ENCODE measurements at places on chromosomes 13 and 19. TPM values are rescaled to one million over a fixed set of nuclear protein-coding genes. Genes with fewer than 3 reads are reported as not detected.

Gene TMEM238
- total RNA-seq, result 40.4 TPM

Gene CEACAM19
- 8.0 TPM for total RNA-seq

DNA sequence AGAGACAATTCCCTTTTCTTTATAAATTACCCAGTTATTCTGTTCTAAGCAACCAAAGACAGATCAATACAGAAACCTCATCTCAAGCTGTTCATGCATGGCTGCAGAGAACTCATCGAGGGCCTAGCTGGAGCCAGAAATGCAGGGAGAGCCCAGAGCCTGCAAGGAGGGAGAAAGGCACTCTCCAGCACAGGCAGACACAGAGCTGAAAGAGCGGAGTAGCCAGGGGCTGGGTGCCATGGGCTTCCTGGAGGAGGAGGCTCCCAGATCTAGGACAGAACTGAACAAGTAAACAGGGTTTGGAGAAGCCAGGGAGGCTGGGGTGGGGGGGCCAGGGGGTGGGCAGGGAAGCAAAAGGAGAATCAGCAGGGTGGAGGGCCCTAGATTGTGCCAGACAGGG, 144.2 kb upstream of the ZNF507 start:
- H3K4me3 ChIP-seq, result no peak overlapping the region
- no peaks in the 10 kb centered on the region for H3K36me3 ChIP-seq
- H3K4me1 ChIP-seq, result no peaks in the 10 kb centered on the region
- no peak overlapping the region for H3K27ac ChIP-seq
- no peak for DNase-seq

GRCh38 chr13:20566468-20566897, 474 bp upstream of the IFT88 start:
- peak overlapping the region; percentile 83 for H3K27ac ChIP-seq
- peak overlapping the region; percentile 66 for H3K4me3 ChIP-seq
- H3K4me1 ChIP-seq, result peaks cover 12% of the 10 kb centered on the region
- H3K27me3 ChIP-seq, result no peaks in the 10 kb centered on the region

DNA sequence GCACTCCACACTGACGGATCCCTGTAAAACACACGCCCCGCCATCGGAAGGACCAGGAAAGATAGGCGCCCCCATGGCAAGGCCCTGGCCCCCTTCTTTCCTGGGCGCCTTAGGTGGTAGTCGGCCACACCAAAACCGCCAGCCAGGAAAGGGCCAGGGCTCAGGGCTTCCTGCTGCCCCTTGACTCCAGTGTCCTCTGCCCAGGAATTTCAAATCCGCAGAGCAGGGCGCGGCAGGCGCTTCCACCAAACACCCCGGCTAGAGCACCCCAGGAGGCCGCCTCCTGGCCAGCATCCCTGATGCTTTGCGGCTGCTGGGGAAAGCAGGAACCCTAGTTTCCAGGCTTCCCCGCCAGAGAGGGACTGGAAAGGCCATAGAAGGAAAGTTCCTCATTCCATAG, 57.5 kb downstream of the ZNF726 start:
- DNase-seq, result no peak
- H3K27me3 ChIP-seq, result peaks cover 6% of the 10 kb centered on the region
- H3K27ac ChIP-seq, result no peak overlapping the region
- no peaks in the 10 kb centered on the region for H3K36me3 ChIP-seq
- H3K4me3 ChIP-seq, result no peak overlapping the region

DNA sequence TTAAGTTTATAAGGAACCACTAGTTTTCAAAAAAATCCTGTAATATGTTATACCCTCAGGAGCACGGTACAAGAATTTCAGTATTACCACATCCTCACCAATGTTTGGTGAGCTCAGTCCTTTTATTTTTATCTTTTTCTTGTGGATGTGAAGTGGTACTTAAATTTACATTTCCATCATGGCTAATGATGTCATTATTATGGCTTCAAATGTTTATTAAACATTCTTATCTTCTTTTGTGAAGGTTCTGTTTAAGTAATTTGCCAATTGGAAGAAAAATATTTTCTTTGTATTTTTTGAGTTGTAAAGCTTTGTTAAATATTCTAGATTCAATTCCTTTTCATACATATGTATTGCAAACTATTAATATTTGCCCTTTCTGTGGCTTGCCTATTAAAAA, 291.0 kb downstream of the ENOX1 start:
- no peaks in the 10 kb centered on the region for H3K36me3 ChIP-seq
- no peaks in the 10 kb centered on the region for H3K4me1 ChIP-seq
- no peaks in the 10 kb centered on the region for H3K27me3 ChIP-seq

DNA sequence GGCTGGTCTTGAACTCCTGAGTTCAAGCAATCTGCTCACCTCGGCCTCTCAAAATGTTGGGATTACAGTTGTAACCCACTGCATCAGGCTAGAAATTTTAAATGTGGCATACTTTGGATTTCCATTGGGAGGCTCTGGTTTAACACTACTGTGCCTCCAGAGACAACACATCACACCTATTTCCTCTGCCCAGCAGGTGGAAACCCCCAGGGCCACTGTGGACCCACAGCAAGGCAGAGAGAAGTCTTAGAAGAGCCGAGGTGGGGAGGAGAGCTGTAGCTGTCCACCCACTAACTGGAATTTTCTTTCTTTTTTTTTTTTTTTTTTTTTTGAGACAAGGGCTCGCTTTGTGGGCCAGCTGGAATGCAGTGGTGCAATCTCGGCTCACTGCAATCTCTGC, 39.4 kb downstream of the IER2 start:
- H3K27ac ChIP-seq, result no peak overlapping the region
- H3K4me3 ChIP-seq, result no peak overlapping the region
- DNase-seq, result no peak
- H3K36me3 ChIP-seq, result no peaks in the 10 kb centered on the region
- H3K27me3 ChIP-seq, result no peaks in the 10 kb centered on the region

DNA sequence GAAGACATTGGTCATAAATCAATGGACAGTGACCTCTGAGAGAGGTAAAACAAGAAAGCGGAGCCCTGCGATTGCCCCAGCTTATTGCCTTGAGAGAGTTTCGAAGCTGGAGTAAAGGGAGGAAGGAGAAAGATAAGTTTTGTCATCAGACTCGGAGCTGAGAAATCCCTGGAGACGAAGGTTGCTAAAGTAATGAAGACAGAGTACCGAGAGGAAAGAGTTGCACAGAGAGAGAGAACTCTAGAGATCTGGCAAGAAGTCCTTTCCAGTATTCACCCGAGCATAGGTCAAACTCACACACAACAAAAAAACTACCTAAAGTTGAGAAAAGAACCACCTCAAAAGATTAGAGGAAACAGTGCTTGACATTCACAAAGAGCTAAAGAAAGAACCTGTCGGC, 472.0 kb downstream of the DACH1 start:
- H3K4me1 ChIP-seq, result no peaks in the 10 kb centered on the region
- no peak for DNase-seq
- H3K36me3 ChIP-seq, result no peaks in the 10 kb centered on the region

DNA sequence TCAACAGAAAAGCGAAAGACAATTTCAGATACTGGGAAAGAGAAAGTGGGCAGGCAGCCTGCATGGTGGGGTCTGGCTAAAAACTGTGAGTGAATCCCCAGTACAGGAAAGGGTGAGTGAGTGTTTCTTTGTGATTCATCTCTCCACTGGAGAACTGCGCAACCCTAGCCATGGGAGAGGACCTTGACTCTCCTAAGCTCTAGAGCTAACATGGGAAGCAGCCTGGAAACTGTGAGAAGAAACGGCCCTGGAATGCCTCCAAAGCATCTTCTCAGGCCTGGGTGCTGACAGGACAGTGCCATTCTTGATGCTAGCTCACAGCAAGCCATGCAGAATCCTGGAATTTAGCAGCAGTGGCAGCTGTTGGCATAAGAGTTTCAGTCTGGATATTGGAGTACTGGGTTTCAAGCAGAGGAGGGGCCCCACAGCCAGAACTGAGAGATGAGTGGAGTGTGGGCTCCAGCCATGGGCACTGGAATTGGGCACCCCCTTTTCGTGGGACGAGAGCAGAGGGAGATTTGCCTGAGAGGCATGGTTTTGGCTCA, 18.7 kb upstream of the SLAIN1 start:
- no peak overlapping the region for H3K4me3 ChIP-seq
- no peaks in the 10 kb centered on the region for H3K4me1 ChIP-seq
- H3K36me3 ChIP-seq, result no peaks in the 10 kb centered on the region
- DNase-seq, result no peak
- no peak overlapping the region for H3K27ac ChIP-seq
